Fibroblast of lung (primary cell): ENCODE measurements at places on chromosomes 2 and 18. TPM values are rescaled to one million over a fixed set of nuclear protein-coding genes. Genes with fewer than 3 reads are reported as not detected.
A peak's percentile ranks its signal among the peaks of the same experiment; 100 is the strongest.

- no peak for DNase-seq
- H3K4me1 ChIP-seq, result no peaks in the 10 kb centered on the region
- H3K27ac ChIP-seq, result no peak overlapping the region
- H3K4me3 ChIP-seq, result no peak overlapping the region
- no peaks in the 10 kb centered on the region for H3K27me3 ChIP-seq
- no peaks in the 10 kb centered on the region for H3K36me3 ChIP-seq
Measured at GRCh38 chr2:195595825-195596224, 61.2 kb upstream of the SLC39A10 start.

GRCh38 chr2:69163109-69163508 is 150.1 kb downstream of the ANTXR1 start:
- no peak overlapping the region for H3K4me3 ChIP-seq
- DNase-seq, result peak; percentile 97
- no peaks in the 10 kb centered on the region for H3K27me3 ChIP-seq
- H3K36me3 ChIP-seq, result no peaks in the 10 kb centered on the region
- H3K4me1 ChIP-seq, result peaks cover 22% of the 10 kb centered on the region

The OTOS gene
- not detected in 2 replicates for polyA plus RNA-seq

DNA sequence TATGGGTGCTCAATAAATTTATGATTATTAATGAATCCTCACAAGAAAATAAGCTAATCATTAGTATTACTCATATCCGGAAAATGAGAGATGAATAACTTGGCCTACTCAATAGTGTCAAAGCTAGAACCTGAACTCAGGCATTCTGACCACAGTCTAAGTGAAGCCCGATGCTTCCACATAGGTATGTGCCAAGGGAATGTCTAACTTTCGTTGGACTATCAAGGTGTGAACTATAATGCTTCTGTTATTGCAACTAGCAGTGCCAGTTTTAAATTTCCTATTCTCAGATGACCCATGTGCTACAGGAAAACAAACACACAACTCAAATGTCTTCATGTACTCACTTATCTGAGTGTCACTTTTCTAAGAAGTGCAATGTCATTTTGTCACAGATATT is 1.8 kb downstream of the BARD1 start:
- H3K4me1 ChIP-seq, result no peaks in the 10 kb centered on the region
- peak; percentile 36 for DNase-seq

DNA sequence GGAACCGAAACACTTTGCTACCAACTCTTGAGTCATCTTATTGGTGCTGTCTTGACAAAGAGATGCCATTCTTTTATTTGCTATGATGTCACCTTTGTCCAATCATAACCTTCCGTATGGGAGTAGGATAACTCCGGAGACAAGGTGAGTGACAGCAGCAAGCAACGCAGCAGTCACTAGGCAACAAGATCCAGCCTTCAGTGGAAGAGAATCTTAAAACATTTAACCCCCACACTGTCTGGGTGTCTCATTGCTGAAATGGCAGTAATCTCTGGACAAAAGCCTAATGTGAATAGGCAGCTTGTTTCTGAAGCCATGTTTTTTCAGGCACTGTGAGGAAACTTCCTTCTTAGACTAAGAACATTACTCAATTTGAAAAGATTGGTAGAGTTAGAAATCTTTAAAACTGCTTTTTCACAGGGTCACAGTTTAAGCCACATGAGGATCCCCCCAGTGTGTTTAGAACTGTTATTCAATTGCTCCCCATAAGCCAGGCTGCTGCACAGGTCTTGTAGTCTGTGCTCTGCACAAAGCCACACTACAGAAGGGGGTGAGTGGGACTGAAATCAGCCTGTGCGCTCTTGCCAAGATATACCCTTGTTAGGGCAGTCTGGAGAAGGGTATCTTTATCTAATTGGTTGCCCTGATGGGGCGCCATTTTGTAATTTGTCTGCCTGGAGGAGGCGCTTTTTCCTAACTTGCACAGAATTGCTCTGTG is 131.5 kb upstream of the STON1 start:
- no peak overlapping the region for H3K4me3 ChIP-seq
- DNase-seq, result peak; percentile 17
- H3K27ac ChIP-seq, result no peak overlapping the region
- H3K4me1 ChIP-seq, result no peaks in the 10 kb centered on the region
